ENCODE measurements at places on chromosomes 3 and 15.

DNA sequence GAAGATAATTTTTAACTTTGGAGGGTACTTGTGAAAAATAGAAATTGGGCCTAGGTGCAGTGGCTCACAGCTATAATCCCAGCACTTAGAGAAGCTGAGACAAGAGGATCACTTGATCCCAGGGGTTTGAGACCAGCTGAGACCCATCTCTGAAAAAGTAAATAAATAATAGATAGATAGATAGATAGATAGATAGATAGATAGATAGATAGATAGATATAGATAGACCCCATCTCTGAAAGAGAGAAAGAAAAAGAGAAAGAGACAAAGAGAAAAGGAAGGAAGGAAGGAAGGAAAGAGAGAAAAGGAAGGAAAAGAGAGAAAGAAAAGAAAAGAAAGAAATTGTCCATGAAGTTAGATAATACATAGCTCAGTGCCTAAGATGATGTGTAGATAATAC lies 35.5 kb downstream of the MRPS25 start:
- DNase-seq = no peak

DNA sequence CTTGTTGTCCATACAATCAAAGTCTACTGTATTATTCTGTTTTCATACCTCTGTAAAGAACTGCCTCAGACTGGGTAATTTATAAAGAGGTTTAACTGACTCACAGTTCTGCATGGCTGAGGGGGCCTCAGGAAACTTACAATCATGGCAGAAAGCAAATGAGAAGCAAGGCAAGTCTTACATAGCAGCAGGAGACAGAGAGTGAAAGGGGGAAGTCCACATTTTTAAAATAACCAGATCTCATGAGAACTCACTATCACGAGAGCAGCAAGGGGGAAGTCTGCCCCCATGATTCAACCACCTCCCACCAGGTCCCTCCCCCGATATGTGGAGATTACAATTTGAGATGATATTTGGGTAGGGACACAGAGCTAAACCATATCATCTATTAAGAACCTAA lies 724.6 kb upstream of the CBLB start:
- no peak for DNase-seq

GRCh38 chr15:69668963-69669362 lies 216.3 kb downstream of the RPLP1 start:
- no peak for DNase-seq

GRCh38 chr15:98776607-98777281 lies 128.4 kb downstream of the IGF1R start:
- no peak for DNase-seq

DNA sequence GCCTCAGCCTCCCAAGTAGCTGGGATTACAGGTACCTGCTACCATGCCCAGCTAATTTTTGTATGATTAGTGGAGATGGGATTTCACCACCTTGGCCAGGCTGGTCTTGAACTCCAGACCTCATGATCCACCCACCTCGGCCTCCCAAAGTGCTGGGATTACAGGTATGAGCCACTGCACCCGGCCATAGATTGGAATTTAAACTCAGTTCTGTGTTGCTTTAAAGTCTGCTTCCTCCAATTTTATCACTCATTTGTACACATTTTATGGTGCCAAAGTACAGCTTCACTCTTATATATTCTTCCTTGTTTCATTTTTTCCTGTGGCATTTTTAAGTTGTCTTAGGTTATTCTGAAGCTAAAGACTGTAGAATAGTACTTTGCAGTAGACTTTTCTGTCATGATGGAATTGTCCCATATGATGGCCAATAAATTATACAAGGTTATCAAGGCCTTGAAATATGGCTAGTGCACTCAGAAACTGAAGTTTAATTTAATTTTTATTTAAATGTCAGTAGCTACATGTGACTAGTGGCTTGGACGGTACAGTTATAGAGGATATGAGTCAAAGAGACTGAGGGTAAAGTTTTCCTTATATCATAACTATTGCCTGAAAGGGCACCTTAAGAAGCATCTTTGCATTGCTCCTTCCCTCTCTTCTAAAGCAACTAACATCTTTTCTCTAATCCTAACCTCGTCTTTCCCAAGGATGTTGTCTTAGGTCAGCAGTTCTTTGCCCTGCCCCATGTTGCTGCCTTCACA lies 28.1 kb downstream of the ATP11B start:
- no peak for DNase-seq

All from muscle of back (tissue), 13 donors.